Activated naive CD8-positive, alpha-beta T cell treated with anti-CD3 and anti-CD28 coated beads, Interleukin-2, amount 10 ng/mL, durations not matched to agents 7 days and 5 days (primary cell): ENCODE measurements at places on chromosomes 13 and 19. TPM values are rescaled to one million over a fixed set of nuclear protein-coding genes. Genes with fewer than 3 reads are reported as not detected.

- H3K27me3 ChIP-seq: no peaks in the 10 kb centered on the region
- no peak overlapping the region for H3K4me3 ChIP-seq
- H3K4me1 ChIP-seq: peaks cover 2% of the 10 kb centered on the region
- no peaks in the 10 kb centered on the region for H3K36me3 ChIP-seq
Observed at GRCh38 chr19:40387155-40387554, 2.8 kb downstream of the HIPK4 start.

DNA sequence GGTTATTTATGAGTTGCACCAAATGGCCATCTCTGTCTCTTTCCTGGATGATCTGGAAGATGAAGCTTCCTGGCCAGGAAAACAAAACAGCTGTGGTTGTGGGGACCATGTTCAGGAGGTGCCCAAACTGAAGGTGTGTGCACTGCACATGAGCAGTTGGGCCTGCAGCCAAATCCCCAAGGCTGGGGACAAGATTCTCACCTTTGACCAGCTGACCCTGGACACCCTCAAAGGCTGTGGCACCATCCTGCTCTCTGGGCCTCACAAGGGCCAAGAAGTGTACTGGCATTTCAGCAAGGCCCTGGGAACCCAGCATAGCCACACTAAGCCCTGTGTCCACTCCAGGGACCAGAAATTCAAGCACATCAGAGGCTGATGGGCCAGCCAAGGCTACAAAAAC lies 84.2 kb downstream of the KCNRG start:
- peaks cover 9% of the 10 kb centered on the region for H3K4me1 ChIP-seq
- no peaks in the 10 kb centered on the region for H3K27me3 ChIP-seq
- no peak overlapping the region for H3K4me3 ChIP-seq
- DNase-seq: no peak
- H3K27ac ChIP-seq: no peak overlapping the region

TJP3 gene
- total RNA-seq: 7.6 TPM

- no peak for DNase-seq
- H3K4me3 ChIP-seq: no peak overlapping the region
- no peak overlapping the region for H3K27ac ChIP-seq
Observed at GRCh38 chr13:93244141-93244917, 17.7 kb downstream of the GPC6 start.

PODNL1 gene
- total RNA-seq: 1.2 TPM
